NCI-H187 treated with DMSO at 0.1 percent for 48 hours (cell line): ENCODE measurements at places on chromosomes 2 and 18.

DNA sequence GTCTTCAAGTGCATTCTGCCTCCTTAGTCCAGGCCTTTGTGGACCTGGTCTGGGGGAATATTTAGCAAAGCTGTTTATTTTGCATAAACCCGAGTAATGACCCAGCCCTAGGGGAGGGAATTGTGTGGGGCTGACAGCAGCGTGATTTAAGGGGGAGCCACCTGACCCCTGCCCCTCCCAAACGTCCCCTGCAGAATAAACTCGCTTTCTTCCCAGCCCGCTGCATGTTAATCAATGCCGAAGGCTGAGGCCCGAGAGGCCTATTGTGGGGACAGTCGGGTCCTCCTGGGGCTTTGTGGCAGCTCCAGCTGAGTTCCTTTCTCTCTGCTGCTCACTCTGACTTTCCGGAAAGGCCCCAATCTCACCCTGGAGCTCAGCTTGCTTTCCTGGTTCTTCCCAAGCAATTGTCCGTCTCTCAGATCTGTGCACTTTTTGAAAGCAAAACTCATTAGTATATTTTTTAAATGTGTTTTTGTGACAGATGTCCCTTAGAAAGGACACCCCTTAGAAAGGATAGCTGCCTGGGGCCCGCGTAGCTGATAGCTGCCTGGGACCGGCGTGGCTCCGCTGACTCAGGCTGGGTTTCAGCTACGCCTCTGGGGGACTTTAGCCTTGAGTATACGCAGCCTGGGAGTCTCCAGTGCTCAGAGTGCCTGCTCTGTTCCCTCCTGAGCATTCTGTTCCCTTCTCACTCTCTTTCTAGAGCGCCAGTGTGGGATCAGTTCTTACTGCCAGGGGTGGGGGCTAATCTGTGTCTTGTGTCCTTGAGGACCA, 158.3 kb downstream of the GLI2 start:
- DNase-seq = no peak

- DNase-seq = no peak
Measured at GRCh38 chr2:193517615-193518014, 1322.9 kb upstream of the TMEFF2 start.

GRCh38 chr2:47218066-47218581, 63.0 kb upstream of the STPG4 start:
- DNase-seq = no peak

DNA sequence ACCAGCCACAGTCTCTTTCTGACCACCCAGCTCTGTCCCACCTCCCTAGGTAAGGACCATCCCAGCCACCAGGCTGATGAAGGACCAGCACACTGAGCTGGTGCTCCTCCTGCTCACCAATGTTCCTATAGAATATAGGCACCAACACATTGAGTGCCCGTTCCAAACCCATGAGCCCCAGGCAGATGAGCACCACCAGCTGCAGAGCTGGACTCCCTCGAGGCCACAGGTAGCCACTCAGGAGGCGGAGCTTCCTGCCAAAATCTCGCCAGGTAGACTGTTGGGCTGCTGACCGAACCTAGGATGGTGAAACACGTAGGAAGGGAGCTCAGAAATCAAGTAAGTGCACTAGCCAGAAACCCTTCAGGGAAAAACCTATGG, 2.2 kb downstream of the ABCB6 start:
- DNase-seq = no peak

DNA sequence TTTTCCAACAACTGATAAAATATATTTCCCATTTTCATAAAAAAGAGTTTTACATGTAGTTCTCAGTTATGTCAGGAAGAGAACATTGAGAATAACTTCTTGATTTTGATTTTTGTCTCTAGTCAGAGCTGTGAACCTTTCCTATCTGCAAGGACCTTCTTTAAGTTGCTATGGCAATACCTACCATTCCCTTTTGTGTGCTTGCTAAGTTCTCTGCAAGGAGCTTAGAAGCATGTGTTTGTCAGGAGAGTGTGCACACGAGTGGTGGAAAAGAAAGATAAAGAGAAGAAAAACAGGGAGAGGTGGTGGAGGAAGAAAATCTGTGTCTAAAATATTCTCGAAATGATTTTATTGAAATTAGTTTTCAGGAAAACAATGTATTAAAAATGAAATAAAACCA, 140.3 kb upstream of the SLC8A1 start:
- DNase-seq = no peak
